ENCODE measurements at places on chromosomes 7 and 10.

DNA sequence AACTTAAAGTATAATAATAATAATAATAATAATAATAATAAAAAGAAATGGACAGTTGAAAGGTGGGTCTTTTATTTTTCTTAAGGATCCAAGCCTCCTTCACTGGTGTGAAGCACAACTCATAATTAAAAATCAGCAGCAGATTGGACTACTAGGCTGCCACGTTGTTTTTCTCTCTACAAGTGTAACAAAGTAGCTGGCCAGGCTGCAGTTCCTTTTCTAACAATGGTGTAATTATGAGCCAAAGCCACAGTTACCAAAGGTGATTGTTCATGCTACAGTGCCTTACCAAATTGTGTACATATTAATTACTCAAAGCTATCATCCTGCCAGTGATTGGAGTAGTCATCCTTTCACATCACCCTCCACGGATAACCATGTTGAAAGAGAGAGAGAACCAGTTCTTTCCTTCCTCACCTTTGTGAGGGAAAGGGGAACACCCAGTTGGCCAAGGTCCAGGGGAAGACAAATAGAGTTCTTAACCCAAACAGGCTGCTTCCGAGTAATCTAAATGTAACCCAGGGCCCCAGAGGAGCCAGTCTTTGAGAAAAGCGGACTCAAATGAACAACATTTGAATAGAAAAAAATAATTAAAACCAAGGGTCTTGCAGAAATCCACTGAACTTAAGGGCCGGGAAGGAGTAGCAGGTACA is 86.3 kb upstream of the NPS start:
- no peak for DNase-seq

- no peak for DNase-seq
Measured at GRCh38 chr7:2724453-2725177, 36.6 kb downstream of the AMZ1 start.

- no peak for DNase-seq
Measured at GRCh38 chr7:104816537-104816936, 197.5 kb upstream of the KMT2E start.

DNA sequence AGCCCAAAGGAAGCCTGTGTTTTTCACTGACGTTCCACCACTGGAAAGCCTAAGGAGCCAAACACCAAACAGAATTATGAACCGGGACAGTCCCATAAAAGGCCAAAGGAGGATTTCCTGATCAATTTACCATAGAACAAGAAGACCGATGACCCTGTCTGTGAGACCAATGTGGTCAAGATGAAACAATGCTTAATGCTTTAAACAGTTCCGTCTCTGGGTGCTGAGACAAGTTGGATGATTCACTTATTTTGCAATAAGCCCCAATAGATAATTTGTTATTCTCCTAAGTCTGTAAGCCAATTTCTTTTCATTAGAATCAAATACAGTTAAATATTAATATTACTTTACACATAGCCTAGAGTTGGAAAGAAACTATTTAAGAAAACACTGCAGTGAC is 134.9 kb downstream of the MICU1 start:
- no peak for DNase-seq

- DNase-seq: no peak
Measured at GRCh38 chr7:81300753-81301152, 381.9 kb upstream of the SEMA3C start.

DNA sequence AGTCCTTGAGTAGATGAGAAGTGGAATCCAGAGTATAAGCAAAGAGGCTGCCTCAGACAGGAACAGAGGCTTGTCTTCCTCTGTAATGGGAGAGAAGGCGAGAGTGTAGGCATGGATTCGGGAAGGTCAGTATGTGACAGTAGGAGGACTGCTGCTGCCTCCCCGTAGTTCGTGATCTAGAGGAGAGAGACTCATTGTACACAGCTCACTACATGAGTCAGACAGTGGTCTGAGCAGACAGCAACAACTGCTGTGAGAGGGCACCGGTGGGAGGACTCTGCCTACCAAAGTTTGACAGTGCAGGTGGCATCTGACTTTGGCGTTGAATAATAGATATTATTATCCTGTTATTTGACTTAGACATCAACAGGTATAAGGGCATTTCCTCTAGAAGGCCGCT is 319.4 kb downstream of the NRG3 start:
- DNase-seq: no peak

- no peak for DNase-seq
Measured at GRCh38 chr10:111873041-111873440, 310.5 kb downstream of the GPAM start.

DNA sequence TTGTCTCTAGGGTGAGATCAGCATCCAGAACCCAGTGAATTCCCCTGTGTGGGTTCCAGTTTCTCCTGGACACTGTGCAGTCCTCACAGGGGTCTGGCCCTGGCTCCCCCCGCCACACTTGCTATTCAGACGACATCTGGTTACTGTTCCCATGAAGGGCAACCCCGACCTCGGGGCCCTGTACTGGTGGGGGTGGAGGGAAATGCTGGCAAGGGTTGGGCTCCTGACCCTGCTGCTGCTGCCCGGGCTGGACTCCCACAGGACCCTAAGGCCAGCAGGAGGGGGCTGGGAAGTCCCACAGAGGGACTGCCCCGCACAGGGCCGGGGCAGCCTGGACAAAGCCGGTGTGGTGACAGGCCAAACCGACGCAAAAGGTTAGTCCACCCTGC is 768 bp upstream of the CPA1 start:
- no peak for DNase-seq
